ENCODE measurements at places on chromosomes 5 and 9.

DNA sequence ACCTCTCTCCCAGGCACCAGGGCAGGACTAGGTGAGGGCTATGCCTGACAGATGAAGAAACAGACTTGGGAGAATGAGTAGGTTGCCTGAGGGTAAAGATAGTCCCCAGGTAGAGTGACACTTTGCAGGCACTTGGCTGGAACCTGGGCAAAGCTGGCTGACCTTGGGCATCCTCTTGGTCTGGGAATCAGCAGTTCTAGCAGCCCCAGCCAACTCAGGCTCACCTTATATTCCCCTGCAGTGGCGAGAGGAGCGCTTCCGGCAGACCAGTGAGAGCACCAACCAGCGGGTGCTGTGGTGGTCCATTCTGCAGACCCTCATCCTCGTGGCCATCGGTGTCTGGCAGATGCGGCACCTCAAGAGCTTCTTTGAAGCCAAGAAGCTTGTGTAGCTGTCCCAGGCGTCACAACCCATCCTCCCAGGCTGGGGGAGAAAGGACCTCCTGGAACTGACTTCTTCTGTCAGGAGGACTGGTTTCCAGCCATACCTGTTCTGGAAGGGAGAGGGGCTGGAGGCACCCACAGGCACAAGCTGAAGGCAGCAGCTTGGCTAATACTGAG, 3.1 kb downstream of the TMED9 start:
- no peak for DNase-seq

DNA sequence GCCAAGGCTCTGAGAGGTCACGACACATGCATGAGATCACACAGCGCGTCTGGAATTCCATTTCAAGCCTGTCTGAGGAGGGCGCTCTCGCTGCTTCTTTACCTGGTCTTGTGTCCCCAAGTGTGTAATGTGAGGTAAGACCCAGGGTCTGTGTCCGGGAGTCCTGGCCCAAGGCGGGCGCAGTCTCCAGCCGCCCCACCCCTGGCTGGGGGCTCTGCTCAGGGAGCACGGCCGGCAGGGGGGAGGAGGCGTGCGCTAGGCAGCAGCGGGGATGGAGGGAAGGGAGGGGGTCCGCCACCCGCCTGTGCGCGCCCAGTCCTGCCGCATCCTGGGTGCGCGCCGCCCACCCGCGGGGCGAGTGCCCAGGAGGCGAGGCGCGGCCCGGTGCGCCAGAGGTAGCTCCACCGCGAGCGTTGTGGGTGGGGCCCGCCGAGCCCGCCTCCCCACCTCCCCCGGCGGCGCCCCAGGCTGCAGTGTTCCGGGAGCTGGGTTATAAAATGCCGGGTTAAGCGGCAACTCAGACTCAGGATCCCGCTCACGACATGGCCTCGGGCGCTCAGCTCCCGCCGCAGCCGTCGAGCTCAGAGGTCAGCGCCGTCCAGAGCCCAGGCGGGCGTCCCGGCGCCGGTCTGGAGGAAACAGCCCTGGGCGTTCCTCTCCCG, at the start of gene CCNI2:
CCNI2 (plus strand) TSS at position 473 of the 662 bp plus-strand sequence; CDS start at position 543, 70 bp downstream.
- peak; percentile 28 for DNase-seq

DNA sequence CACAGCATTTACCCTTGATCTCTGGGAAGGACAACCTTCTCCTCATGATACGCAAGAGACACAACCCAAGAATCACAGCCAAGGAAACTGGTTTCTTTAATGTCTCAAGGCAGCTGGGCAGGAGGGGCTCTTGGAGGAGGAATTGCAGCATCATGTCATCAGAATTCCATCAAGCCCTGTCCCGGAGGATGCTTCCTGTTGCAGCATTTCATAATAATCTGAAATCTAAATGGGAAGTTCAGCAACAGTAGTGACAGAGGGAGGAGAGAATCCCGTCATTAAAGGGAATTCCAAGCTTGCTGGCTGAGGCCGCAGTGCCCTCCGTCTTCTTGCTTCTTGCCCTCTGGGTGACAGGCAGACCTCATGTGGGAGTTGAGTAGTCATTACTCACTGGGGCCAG, 192.7 kb downstream of the TENT4A start:
- no peak for DNase-seq

DNA sequence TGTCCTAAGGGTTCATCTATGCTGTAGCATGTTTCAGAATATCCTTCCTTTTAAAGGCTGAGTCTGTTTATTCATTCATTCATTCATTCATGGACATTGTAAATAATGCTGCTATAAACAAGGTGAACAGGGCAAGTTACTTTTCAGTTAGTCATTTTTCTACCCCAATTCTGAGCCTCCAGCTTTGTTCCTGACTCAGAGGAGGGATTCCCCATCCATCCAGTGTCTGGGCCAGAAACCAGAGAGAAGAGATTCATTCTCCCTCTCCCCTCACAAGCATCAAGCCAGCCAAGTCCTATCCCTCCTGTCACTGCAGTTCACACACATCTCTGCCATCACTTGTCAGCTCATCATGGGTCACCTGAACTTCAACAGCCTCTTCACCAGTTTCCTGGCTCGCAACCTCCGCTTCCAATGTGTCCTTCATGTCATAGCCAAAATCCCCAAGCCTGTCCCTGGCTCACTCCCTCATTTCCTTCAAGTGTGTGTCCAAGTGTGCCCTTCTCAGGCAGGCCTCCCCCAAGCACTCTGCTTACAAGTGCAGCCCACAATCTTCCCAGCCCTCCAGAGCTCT, 203.0 kb downstream of the TTLL11 start:
- no peak for DNase-seq

DNA sequence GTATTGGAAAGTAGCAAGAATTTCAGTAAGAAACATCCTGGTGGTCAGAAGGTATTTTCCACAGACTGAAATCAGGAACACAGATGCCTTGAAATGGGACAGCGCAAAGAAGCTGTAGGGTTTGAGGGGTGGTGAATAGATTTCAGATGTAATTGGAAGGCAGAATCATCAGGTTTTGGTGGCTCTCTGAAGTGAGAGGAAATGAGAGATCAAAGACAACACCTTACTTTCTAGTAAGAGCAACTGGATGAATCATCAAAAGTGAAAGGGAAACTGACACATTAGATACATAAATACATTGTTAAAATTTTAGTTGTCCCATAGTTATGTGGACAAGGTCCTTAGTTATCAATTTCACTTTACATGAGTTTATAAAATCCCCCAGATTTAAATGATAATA, 188.2 kb upstream of the SLC27A6 start:
- no peak for DNase-seq

GRCh38 chr5:921456-922435, 29.1 kb downstream of the TRIP13 start:
- DNase-seq: no peak

- no peak for DNase-seq
Observed at GRCh38 chr5:52269401-52269800, 518.3 kb upstream of the ITGA1 start.

DNA sequence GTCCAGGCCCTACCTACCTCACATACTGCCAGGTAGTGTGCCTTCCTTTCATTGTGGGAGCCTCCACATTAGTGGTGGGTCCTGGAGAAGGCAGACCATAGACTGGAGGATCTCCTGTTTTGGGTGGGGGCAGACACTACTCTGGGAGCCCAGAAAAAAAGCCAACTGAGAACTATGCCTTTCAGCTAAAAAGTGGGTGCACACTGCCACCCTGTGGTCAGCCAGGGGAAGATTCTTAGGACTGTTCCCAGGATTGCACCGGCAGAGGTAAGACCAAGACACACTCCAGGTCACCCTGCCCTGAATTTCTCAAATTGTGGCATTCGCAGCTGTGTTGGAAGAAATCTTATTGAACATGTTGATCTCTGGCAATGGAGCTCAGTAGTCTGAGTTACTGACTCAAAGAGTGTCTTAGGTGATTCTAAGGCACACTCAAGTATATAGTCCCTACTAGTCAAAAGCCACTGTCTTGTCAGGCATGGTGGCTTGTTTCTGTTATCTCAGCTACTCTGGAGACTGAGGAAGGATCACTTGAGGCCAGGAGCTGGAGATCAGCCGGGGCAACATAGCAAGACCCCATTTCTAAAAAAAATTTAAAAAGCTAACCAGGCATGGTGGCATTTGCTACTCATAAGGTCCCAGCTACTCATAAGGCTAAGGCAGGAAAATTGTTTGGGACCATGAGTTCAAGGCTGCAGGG, 3.6 kb downstream of the SIGMAR1 start:
- DNase-seq: peak; percentile 61

DNA sequence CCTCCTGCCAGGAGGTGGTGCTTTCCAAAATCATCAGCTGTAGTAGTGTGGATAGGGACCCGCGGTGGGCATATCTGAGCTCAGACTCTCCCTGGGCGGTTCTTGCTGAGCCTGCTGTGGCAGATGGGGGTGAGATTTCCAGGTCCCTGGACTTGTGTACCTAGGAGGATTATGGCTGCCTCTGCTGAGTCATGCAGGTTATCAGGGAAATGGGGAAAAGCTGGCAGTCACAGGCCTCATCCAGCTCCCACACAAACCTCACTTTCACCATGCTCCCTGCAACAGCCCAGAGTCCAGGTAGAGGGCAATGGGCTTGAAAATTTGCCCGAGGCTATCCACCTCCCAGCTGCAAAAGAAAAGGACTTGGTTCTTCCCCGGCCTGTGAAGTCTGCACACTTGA, 23.4 kb upstream of the MAMDC2 start:
- no peak for DNase-seq

DNA sequence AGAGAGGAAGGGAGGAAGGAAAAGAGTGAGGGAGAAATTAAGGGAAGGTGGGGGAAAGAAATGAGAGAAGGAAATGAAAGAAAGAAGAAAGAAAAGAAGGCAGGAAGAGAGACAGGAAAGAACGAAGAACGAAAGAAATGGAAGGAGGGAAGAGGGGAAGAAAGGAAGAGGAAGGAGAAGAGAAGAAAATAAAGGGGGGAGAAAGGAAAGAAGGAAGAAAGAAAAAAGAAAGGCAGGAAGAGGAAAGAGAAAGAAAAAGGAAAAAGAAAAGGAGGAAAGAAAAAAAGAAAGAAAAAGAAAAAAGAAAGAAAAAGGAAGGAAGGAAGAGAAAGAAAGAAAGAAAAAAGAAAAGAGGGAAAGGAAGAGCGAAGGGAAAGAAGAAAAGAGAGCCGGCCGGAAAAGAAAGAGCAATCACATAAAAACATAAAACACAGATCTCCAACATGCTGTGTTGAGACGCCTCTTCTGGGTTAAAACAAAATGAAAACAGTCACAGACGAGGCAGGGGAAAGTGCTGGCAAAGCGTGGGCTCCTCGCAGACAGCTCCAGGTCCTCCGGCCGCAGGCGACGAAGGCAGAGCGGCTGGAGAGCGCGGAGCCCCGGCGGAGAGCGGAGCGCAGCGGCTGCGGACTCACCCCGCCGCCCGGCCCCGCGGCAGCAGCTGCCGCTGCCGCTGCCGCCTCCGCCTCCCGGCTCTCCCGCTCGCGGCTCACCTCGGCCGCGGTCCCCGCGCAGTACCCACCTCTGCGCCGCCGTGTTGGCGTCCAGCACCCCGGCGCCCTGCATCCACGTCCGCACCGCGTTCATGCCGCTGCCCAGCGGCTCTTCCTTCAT, 896 bp downstream of the EBF1 start:
- no peak for DNase-seq

- no peak for DNase-seq
Observed at GRCh38 chr5:65867542-65868195, 58.7 kb upstream of the ERBIN start.

GRCh38 chr9:78324682-78325081, 27.8 kb downstream of the PSAT1 start:
- DNase-seq: no peak

DNA sequence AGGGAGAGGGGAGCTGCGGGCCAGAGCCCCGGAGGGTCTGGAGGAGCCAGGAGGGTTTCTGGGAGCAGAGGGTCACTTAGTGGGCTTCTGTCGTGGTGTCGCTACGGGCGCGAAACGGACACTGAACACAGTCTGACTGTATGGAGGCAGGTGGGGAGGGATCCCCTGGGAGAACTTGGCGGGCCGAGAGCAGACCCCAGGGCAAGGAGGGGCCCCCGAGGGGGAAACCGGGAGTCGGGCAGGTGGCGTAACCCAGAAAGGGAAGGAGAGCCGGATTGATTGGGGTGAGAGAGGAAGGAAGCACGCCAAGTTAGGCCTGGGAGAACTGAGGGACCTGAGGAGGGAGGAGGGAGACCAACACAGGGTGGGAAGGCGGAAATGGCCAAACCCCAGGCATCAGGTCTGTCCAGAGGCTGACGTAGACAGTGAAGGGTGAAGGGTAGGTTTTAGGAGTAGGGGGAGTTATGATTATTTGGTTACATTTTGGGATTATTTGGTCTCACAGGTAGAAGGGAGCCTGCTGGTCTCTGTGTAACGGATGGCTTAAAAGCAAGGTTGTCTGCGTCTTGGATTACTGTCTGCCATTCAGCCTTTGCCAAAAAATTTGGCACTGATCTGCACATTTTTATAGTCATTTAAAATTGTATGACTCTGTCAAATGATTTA, 3.3 kb upstream of the MSMP start:
- DNase-seq: no peak

- no peak for DNase-seq
Observed at GRCh38 chr5:5278815-5279381, 138.8 kb downstream of the ADAMTS16 start.

DNA sequence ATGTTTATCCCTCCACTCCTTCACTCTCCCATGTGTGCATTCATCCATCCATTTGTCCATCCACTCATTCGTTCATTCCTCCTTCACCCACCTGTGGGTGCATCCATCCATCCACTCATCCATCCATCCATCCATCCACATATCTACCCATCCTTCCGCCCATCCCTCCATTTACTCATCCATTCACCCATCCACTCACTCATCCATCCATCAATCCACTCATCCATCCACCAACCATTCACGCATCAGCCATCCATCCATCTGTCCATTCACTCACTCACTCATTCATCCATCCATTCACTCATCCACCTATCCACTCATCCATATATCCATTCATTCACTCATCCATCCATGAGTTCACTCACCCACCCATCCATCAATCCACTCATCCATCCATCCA, 7.3 kb downstream of the SLC9A3 start:
- DNase-seq: no peak

DNA sequence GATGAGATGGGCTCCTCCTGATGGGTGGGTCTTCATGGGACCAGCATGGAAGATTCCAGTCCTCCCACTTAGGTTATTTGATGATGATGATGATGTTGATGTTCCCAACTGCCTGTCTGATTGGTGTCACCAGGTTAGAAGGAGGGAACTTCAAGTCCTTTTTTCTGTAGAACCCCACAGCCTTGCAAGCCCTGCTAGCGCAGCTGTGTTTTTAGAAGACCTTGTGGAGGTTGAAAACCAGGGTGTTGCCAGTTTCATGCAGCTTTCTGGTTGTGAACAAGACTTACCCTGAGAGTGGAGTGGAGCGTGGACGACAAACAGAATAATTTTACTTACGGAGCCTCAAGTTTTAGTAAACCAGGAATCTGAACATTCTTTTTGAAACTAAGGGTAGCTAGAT, 83.0 kb downstream of the TRIO start:
- no peak for DNase-seq

GRCh38 chr5:8829323-8830029, 716.4 kb downstream of the SEMA5A start:
- DNase-seq: no peak

- no peak for DNase-seq
Observed at GRCh38 chr9:92600462-92601261, 64.9 kb upstream of the ECM2 start.

Data from stimulated activated CD4-positive, alpha-beta T cell treated with anti-CD3 and anti-CD28 coated beads, Interleukin-1b, Interleukin-23, amount 100 ng/mL, for 1 hour (primary cell).